Dermis microvascular lymphatic vessel endothelial cell (primary cell): ENCODE measurements at places on chromosomes 2 and 18. TPM values are rescaled to one million over a fixed set of nuclear protein-coding genes. Genes with fewer than 3 reads are reported as not detected.
A peak's percentile ranks its signal among the peaks of the same experiment; 100 is the strongest.

ALPP gene
- total RNA-seq, result not detected in 2 replicates

GRCh38 chr2:47666332-47666731, 116.6 kb upstream of the MSH6 start:
- DNase-seq, result no peak

DNA sequence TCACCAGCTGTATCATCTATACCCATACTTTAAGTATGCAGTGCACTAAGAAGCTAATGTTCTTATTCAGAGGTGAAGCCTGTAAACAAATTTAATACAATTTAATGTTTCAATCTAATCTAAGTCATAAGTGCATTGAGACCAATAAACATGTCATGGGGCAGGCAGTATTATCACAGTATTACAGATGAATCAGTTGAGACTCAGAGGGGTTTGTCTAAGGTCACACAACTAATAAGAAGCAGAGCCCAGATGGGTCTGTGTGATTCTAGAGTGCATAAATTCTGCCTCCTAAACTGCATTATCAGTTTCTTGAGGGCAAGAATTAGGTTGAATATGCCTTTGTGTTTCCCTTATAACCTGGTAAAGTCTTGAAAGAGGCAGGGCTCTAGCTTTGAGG, 140.9 kb upstream of the RNF152 start:
- DNase-seq, result no peak

- no peak for DNase-seq
Measured at GRCh38 chr18:58533766-58534165, 95.1 kb downstream of the ALPK2 start.

DNA sequence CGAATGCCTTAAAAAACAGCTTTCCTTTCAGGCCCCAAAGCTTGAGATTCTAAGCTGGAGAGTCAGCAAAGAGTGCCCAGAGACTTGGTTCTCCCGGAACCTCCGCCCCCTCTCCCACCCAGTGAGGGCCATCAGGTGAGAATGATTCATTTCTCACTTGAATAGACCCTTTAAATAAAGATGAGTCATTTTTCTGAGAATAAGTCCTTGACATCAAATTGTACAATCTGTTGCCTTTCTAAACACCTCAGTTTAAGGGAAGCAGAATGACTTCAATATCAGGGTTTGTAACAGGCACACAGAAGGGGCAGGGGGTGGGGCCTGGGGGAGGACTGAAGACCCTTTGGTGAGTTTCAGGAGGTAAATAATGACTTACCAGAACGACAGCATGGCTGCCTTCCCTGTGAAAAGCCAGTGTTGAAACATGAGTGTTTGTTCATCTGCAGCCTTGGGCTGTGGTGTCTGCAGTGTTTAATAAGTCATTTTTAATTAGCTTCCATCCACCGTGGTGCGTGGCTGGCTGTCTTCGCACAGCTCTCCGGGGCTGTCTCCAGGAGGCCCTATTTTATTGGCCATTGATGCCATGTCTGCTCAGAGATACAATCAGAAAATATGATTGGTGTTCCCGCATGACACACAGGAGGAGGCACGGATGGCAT, 134.9 kb upstream of the ZNF236 start:
- DNase-seq, result peak; percentile 42

- peak; percentile 5 for DNase-seq
Measured at GRCh38 chr2:223537651-223538601, 64.2 kb downstream of the SCG2 start.

KANSL1L gene
- total RNA-seq, result 12.2 and 19.5 TPM in 2 replicates
